ENCODE measurements at places on chromosomes 6 and 20.
A peak's percentile ranks its signal among the peaks of the same experiment; 100 is the strongest.

- no peak for DNase-seq
Measured at GRCh38 chr20:58416835-58417234, 27.8 kb downstream of the VAPB start.

GRCh38 chr20:49894073-49894470, 21.3 kb downstream of the SPATA2 start:
- no peak for DNase-seq

- DNase-seq = no peak
Measured at GRCh38 chr6:53612651-53613050, 52.9 kb downstream of the KLHL31 start.

DNA sequence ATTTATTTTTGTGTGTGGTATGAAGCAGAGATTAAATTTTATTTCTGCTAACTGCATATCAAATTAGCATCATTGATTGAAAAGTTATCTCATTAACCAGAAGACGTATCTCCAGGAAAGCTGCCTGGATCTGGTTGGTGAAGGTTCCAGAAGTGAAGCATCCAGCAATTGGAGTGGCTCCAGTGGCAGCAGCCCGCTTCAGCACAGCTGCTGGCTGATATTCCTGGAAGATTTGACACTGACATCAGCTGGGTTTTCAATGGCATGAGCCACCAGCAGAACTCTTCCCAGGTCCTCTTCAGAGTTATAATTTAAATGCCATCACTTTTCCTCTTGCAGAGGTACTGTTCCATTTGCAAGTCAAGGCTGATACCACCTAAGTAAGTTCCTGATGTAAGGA, 363.5 kb downstream of the BCKDHB start:
- no peak for DNase-seq

DNA sequence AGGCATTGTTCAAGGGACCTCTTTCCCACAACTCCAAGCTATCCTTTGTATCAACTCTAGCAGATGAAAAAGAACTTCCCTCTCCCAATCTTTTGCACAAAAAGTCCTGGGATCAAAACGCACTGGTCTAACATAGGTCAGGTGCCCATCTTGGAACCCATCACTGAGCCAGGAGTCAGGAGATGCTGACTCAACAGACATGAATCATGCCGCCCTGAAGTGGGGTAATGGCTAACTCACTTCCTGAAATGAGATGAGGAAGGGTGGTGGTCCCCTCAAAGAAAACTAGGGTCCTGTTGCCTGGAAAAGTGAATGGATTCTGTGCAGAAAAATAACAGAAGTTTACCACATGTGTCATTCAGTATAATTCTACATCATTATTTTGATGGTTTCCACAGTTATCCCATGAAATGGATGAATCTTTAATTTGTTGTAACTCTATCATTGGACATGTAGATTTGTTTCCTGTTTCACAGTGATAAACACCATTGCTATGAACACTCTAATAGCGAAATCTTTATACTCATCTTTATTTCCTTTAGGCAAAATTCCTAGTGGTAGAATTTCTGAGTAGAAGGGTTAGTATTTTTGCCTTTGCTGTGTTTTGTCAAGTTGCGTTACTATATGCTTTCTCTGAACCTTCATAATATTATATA, 151.3 kb downstream of the SLC16A10 start:
- no peak for DNase-seq

DNA sequence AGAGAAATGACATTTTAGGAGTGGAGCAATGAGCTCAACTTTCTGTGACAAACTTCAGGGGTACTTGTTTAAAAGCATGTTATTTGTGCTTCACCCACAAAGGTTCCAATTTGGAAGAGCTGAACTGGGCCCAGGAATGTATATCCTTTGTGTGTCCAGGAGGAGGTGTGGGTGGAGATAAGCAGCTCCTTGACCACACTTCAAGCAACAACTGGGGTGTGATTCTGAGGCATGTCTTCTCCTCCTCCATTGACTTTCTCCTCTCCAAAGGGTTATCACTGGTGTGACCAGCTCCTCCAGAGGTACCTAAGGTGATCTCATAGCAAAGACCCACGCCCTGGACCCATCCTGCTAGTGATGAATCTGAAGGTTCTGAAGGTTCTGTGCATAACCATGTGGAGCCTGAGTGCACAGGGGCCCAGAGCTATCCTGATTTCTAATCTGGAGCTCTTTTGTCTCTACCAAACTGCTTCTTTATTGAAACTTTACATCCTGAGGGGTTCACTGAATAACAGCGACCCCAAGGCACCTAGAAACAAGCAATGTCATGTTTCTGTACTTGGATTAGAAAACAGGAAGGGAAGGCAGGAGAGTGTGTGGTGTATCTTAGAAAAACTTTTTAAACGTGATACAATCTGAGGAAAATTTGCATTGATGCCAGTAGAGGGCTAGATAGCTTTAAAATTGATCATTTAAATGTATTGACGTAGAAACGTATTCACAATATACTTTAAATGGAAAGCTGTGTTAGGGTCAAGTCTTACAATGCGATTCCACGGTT, 60.9 kb upstream of the CD93 start:
- no peak for DNase-seq

GRCh38 chr6:122710908-122711635, 68.4 kb upstream of the FABP7 start:
- DNase-seq = no peak

GRCh38 chr6:40552941-40553340, 34.2 kb downstream of the LRFN2 start:
- no peak for DNase-seq

DNA sequence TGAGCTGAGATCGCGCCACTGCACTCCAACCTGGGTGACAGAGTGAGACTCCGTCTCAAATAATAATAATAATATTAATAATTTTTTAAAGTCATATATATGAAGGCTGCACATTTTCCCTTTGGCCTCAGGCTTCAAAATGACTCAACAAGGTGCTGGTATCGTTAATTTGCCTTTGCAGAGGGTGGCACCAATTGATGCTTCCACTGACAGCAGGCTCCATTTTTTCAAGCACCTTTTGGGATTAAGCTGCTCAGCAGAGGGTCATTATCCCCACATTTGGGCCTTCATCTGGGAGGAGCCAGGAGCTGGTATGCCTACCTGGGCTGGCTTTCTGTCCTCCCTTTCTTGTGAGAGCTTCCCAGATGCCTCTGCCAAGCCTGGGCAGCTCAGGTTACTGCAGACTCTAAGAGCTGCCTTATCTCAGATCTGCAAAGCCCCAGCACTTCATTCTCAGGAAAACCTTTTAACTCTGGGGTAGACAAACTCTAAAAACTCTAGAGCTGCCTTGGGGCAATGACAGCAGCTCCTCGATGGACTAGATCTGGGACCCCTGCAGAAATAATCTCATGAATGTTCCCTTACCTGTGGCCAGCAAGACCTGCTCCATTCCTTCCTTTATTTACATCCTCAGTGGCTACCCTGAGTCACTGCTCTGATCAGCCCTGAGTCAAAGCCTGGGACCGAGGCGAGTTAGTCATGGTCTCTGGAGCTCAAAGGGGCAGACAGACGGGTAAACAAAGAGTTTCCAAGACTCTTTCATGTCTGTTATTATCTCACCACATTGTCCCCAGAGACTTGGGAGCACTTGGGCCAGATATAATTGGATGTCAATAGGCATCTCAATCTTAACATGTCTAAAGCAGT, 80.0 kb upstream of the EYA2 start:
- DNase-seq = no peak

- peak; percentile 55 for DNase-seq
Measured at GRCh38 chr6:128252341-128253176, 267.8 kb downstream of the PTPRK start.

GRCh38 chr6:45132658-45133294, 195.4 kb upstream of the RUNX2 start:
- no peak for DNase-seq

- no peak for DNase-seq
Measured at GRCh38 chr6:79152269-79152737, 74.2 kb upstream of the PHIP start.

- no peak for DNase-seq
Measured at GRCh38 chr6:143522039-143522600, 10.6 kb upstream of the FUCA2 start.

DNA sequence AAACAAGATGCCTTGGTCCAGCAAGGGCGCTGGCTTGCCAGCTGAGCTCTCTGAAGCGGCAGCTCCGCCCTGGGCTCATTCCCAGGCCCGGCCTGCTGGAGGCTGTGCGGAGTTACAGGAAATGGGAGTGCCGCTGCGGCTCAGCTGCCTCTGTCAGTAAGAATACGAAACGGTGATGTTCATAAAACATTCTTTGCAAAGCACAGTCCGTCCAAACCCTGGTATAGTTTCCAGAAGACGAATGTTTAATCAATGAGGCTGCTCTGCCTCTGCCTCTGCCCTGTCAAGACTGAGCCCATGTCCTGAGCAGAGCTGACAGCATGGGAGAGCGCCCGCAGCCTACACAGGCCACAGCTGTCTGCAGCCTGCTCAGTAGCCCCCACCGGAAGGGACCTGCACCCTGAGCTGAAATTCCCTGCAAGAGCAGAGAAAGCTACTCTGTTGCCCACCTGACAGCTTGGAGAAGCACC, 153.3 kb upstream of the SNX9 start:
- DNase-seq = peak; percentile 89

GRCh38 chr6:159904497-159904911, 13.7 kb downstream of the MAS1 start:
- no peak for DNase-seq

DNA sequence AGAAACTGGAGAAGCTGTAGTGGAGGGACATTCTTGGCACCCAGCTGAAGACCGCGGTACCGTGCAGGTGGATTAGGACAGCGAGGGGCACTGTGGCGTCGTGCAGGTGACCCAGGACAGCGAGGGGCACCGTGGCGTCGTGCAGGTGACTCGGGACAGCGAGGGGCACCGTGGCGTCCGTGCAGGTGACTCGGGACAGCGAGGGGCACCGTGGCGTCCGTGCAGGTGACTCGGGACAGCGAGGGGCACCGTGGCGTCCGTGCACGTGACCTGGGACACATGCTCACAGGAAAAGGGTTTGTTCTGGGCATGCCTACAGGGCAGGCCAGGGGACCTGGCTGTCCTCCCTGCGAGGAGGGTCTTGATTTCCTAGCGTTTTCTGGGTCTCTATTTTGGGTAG, 29.2 kb upstream of the SMOC2 start:
- DNase-seq = no peak

DNA sequence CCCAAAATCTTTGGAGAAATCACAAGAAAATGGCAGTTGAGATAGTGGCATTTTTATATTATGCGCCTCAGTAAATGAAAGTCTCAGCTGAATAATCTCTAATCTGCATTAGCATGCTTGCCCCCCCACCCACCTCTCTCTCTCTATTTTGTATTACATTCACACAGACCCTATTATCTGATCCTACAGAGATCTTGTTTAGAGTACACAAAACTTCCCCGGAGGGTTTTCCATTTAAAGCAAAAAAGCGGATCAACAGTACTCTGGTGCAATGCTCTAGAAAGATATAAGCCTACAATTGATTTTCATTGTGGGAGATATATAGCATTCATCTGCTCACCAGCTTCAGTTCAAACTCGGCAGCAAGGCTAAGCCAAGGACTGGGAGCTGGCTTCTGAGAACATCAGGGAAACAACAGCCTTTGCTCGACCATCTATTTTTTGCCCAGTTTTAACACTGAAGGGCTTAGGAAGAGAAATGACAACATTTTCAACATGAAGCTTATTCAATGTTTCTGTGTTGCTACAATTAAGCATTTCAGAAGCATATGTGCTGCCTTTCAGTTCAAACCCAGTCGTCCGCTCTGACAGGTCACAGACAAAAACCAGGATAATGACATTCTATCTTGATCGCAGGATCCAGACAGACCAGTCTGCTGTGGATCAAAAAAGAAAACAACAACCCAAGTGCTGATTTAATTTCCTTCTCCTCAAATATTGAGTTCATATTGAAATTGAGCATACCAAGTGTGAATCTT, 137.6 kb upstream of the ATXN1 start:
- DNase-seq = no peak

DNA sequence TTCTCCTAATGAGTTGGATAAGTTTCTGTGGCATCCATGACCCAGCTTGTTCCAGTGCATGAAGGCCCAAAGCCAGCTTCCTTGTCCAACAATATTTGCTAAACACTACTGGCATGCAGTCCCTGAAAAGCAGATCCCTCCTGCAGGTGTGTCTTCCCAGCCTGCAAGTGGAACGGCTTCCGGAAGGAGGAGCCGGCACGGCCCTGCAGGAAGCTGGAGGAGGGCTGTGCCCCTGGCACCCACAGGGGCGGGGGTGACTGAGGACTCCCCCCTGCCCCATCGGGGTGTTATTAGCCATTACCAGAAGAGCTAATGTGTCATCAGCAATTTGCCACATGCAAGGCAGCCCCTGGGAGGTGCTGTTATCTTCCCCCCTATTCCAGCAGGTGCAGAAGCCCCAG, 27.4 kb downstream of the NPEPL1 start:
- DNase-seq = no peak

DNA sequence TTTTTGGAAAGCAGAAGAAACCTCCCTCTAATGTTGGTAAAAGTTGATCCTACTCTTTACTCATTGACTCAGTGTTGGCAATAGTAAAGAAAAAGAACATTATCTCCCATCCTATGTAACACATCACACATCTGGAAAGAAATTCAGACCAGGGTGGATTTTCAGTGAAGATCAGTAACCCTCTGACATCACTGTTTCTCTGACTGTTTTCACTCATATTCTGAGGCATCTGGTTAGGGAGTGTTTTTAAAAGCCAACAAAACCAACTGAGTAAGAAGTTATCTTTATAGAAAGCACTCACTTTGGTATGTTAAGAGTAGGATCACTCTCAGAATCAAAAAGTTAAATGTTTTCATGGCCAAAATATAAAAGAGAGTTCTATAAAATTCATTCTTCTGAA, 143.6 kb downstream of the DST start:
- DNase-seq = no peak

GRCh38 chr20:57879779-57880570, 170.2 kb upstream of the PMEPA1 start:
- peak; percentile 91 for DNase-seq

GRCh38 chr20:35595456-35595855, 20.2 kb upstream of the SPAG4 start:
- DNase-seq = no peak

- no peak for DNase-seq
Measured at GRCh38 chr6:137919837-137920730, 53.0 kb downstream of the TNFAIP3 start.

GRCh38 chr6:105177556-105177955, 2.3 kb downstream of the POPDC3 start:
- DNase-seq = no peak

DNA sequence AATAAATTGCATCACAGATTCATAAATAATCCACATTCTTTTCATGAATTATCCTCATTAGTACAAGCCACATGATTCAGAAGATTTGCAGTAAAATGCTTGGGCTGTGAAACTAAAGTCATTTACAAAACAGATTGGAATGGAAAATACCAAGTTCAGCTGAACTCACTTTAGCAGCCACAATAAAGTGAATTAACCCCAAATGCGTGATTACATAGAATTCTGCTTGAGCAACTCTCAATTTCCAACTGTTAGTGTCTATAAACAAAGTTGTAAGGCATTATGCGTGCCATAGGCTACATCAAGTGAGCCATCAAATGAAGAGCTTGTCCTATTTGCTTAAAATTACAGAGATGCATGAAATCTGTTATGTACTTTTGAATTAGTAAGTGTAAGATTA, 60.4 kb upstream of the GFRAL start:
- DNase-seq = peak; percentile 4

- no peak for DNase-seq
Measured at GRCh38 chr6:113394729-113395128, 462.4 kb upstream of the MARCKS start.

- peak; percentile 59 for DNase-seq
Measured at GRCh38 chr20:5222919-5223634, 93.7 kb downstream of the PROKR2 start.

GRCh38 chr6:7906741-7907140, 3.8 kb downstream of the TXNDC5 start:
- DNase-seq = no peak

All from fibroblast of gingiva (primary cell).